Kidney (tissue), 22 donors: ENCODE measurements at places on chromosomes 2 and 18. TPM values are rescaled to one million over a fixed set of nuclear protein-coding genes. Genes with fewer than 3 reads are reported as not detected.

The COLEC12 gene
- 1.3 TPM for polyA plus RNA-seq

- no peak for DNase-seq
Measured at GRCh38 chr2:219304223-219304622, 5.0 kb downstream of the PTPRN start.

The RAX gene
- polyA plus RNA-seq = not detected

DNA sequence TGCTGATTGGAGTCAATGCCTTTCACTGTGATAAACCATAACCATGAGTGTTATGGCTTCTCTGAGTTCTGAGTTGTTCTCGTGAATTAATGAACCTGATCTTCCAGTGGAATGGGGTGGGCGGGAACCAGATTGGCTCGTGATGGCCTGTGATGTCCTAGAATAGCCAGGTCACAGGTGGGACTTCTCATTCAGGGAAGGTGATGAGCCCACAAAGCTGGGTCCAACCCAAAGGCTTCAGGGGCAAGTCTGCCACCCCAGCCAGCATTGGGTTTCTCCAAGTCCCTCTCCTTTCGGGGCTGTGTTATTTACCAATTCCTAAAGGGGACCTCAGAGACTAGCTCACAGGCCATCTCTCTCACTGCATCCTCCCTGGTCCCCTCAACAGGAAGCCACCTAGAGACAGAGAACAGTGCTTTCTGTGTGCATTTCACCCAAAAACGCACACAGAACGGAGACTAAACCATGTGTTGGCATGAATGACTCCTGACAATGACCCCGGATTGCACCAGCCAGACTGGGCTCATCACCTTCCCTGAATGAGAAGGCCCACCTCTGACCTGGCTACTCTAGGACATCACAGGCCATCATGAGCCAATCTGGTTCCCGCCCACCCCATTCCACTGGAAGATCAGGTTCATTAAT is 85.5 kb downstream of the MALT1 start:
- no peak for DNase-seq

DNA sequence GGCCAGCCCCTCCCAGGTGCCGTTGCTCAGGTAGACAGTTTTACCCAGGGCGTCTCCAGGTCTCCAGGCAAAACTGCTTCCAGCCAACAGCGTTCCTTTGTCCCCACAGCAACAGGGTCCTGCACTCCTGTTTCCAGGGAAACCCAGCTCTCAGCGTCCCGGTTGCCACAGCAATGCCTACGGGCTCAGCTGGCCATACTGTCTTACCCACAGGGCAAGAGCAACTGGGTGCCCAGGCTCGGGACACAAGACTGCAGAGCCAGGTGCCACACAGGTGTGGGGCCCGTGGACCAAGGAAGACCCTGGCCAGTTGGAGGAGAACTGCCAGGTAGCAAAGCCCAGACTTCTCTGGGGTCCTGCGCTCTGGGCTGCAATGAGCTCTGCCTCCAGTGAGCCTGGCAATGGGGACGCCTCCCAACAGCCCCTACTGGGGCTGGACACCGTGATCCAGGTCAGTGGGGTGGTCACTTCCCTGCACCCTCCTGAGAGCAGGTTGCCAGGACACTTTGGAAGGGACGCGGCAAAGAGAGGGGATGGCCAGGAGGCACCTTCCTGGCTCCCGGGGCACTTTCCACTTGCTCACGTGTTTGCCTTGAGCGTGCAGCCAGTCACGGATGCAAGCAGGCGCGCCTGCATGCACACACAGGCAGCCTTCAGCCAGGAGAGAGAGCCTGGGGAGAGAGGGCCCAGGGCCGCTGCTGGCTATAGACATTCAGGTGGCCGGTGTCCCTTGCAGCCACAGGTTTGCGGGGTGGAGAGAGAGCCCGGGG is at the start of gene CROCC2:
CROCC2 (plus strand) TSS at position 196 of the 770 bp plus-strand sequence; CDS start at position 374, 178 bp downstream.
- peak; percentile 75 for DNase-seq

DNA sequence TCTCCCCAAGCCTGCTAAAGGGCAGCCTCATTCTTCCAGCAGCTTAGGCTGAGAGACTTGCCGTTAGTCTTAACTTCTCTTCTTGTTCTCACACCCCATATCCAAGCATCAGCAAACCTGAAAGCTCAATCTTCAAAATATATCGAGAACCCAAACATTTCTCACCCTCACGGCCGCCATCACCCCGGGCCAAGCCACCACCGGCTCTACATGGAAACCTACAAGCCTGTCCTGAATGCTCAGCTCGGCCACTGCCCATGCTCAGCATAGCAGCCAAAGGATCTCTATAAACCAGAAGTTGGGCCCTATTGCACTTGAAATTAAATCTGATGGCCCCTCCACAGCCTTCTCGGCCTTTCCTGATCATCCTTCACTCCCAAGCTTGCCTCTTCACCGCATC is 2.1 kb downstream of the HS1BP3 start:
- DNase-seq = no peak

- DNase-seq = no peak
Measured at GRCh38 chr2:147623328-147623727, 221.5 kb upstream of the ACVR2A start.

The STRADB gene
- 60.3 TPM for polyA plus RNA-seq

The AOX1 gene
- 43.7 TPM for polyA plus RNA-seq

The ANKRD62 gene
- not detected for polyA plus RNA-seq

The HJURP gene
- polyA plus RNA-seq = not detected

- peak; percentile 61 for DNase-seq
Measured at GRCh38 chr2:10079870-10080535, at the start of gene CYS1. Gene CYS1 (minus strand): TSS chr2:10080411. CDS start chr2:10080223, 188 bp downstream.

DNA sequence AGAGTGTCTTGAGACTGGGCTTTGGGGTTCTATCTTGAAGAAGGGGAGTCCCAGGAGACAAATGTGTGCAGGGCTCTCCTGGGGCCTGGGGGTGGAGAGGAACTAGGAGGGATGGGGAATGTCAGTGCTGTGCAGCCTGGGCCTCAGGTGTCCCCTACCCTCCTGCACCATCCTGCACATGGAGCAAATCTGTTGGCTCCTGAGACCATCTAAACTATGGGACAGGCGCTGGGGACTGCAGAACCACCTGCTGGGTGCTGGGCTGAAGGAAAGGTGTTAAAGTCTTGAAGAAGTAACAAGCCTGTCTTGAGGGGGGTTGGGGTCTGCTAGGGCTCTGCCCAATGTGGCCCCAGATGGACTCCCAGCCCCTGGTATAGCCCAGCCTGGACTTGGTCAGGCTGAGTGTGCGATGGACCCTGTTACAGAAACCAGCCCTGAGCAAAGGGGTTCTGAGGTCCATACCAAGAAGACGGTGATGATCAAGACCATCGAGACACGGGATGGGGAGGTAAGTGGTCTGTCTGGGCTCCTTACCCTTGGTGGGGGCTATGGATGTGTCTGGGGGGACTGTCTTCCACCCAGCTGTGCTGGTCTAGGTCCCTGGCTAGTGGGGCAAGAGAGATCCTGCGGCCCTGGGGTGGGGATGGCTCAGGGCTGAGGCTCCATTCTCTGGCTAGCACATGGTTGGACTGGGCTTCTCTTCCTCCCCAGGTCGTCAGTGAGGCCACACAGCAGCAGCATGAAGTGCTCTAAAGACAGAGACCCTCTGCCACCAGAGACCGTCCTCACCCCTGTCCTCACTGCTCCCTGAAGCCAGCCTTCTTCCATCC is 7.3 kb downstream of the DES start:
- no peak for DNase-seq

DNA sequence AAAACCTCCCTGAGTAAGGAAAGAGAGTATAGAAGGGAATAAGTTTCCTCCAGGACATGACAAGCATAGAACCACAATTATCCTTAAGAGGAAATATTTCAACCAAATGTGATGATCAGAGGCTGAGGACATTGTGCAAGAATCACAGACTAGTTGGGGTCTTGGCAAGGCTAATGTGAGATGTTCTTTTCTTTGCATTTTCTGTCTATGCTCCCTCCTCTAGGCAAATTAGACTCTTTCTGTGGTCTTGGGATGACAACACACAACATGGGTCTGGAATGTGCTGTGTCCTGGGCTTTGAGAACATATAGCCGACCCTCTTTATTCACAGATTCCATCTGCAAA is 32.0 kb upstream of the IL1RL1 start:
- DNase-seq = no peak
